Occipital lobe (tissue), 3 donors: ENCODE measurements at places on chromosomes 3 and 15.

- DNase-seq: no peak
These were observed 7.5 kb downstream of the GATA2 start for GRCh38 chr3:128485282-128486204.

DNA sequence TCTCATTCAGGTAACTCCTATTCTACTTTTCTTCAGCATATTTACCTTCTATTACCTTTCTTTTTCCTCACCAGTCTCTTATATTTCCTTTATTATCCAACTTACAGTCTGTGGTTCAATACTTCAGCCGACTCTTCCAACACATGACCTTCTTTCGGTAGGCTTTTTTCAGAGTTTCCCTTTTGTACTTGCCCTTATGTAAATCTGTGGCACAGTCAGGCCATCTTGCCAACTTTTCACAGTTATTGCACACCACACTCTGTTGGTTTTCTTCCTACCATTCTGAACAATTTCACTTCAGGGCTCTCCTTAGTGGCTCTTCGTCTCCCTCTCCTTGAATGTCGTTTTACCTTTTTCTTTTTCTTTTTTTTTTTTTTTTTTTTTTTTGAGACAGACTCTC lies 427.8 kb downstream of the LPP start:
- no peak for DNase-seq

DNA sequence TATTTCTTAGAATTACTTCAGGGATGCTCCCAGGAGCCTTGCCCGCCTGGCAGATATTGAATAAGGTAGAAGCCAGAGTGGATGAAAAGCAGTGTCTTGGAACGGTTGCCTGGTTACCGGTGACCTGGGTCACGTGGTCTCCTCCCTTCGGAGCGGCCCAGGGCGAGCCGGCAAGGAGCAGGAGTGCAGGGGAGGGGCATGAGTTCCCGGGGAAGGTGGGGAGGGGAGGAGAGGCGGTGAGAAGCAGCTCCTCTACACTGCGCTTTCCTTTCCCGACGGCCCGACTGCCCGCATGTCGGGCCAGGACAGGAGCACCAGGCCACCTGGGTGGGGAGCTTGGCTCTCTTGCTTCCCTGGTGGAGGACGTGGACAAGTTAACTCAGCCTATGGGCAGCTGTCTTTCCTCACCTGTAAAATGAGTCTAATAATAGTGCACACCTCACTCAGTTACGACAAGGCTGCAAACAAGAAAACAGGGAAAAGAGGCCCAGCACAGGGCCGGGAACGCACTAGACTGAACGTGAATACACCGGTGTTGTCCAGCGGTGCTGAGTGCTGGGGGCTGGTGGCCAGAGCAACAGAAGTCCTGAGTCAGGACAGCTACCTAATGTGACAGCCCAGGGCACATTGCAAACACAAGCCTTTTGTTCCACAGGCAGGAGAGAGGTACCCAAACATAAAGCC lies 198.3 kb downstream of the ADAMTS9 start:
- DNase-seq: no peak

GRCh38 chr3:44509393-44509921 lies 32.0 kb upstream of the ZNF445 start:
- no peak for DNase-seq
